ENCODE measurements at places on chromosomes 5 and 9.

- DNase-seq: no peak
Measured at GRCh38 chr5:168046163-168046562, 245.3 kb upstream of the WWC1 start.

DNA sequence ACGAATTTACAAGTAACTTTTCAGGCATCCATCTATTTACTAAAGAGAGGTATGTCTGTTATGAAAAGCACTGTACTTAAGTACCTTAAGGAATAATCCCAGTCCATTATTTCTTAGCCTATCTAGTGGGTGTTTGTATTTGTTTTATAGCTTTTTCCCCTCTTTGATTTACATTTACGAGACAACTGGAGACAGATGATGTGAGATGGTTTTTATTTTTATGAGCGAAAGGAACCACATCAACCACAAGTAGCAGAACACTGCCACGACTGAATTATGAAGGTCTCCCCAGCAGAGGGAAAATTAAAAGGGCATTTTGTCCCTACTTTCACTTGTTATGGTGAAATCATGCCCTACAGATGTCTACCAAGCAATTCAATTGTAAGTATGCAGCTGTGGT lies 357.8 kb downstream of the NFIB start:
- peak; percentile 13 for DNase-seq

GRCh38 chr5:179882338-179882737 lies 23.7 kb upstream of the MRNIP start:
- DNase-seq: no peak

DNA sequence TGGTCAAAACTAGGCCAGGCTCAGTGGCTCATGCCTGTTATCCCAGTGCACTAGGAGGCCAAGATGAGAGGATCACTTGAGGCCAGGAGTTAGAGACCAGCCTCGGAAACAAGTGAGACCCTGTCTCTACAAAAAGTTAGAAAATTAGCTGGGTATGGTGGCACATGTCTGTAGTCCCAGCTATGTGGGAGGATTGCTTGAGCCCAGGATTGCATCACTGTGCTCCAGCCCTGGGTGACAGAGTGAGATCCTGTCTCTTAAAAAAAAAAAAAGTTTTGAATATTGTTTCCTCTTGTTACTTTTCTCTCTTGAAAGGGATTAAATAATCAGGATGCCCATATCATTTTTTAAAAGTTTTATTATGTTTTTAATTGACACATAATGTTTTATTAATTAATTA lies 7.6 kb downstream of the ARHGEF37 start:
- no peak for DNase-seq

DNA sequence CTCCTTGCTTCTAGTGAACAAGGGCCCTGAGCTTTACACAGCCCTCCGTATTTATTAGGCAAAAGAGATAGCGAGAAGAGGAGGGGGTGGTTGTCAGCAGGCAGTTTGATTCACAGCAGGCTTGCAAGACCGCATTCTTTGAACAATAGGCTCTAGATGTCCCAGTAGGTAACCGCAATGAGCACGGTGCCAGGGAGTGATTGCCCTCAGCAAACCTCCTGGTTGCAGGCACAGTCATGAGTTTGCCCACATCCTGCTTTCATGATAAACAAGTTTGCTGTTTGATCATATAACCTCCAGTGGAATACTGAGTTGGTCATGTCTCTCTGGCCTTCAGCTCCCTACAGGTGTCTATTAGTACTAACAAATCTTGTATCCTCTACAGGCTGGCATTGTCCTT lies 66.1 kb downstream of the CACNA1B start:
- DNase-seq: no peak

DNA sequence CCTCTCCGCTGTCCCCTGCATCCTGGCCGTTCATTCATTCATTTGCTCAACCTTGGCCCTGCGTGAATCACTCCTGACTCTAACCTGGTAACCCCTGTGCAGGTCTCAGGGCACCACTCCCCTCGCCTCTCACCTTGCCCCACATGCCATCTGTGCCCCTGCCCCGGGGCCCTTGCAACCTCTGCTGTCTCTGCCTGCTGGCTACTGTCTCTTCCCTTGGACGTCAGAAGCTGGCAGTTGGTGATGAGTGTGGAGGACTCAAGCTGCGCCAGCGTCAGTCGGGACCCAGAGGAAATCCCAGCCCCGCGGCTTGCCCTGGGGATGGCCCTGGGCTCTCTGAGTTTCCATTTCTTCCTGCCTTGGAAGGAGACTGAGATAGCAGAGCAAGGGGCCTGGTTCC lies 154.9 kb downstream of the OLFM1 start:
- no peak for DNase-seq

DNA sequence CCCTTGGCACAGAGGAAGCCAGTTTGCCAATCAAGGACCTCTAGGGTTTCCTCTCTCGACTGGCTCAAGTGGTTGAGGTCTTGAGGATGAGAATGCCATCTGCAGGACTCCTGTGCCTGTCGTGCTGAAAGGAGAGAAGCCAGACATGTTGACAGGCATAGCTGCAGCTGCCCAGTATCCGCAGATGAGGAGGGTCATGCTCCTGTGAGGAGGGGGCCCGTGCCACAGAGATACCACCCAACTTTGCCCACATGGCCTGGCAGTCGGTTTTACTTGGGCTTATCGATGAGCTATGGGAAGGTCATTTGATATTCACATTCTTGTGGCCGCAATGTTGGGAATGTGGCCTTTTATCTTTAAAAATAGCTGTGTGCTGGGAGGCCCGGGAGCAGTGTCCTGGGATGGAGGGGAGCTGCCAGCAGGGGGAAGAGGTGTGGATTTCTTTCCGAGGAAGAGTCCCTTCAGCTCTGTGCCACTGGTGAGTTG lies 17.4 kb downstream of the FRMPD1 start:
- peak; percentile 14 for DNase-seq

GRCh38 chr5:116970318-116970717 lies 395.7 kb upstream of the SEMA6A start:
- peak; percentile 15 for DNase-seq

DNA sequence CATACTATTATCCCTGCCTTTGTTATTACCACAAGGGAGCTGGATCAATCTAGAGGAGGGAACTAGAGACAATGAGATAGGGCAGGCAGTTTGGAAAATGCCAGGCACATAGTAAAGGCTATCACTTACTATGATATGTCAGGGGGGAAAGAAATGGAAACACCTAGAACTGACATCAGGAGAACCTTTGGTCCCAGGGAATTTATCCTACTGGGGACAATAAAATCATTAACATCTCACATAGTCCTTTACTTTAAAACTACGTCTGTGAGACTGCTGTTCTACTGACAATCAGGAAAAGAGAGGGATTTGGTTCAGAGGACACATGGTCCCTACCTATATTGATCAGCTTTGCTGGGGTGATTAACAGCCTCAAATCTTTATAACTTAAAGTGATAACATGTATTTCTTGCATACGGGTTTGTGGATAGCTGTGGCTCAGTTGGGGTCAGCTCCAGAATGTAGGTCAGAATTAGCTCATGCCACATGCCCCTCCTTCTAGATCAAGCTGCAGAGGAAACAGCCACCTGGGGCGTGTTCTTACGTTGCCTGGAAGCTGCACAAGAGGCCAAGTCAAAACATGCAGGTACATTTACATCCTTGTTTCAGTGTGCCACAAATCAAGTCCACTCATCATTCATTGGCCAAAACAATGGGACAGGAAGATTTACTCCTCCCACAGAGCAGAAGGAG lies 43.9 kb upstream of the ALDOB start:
- no peak for DNase-seq

DNA sequence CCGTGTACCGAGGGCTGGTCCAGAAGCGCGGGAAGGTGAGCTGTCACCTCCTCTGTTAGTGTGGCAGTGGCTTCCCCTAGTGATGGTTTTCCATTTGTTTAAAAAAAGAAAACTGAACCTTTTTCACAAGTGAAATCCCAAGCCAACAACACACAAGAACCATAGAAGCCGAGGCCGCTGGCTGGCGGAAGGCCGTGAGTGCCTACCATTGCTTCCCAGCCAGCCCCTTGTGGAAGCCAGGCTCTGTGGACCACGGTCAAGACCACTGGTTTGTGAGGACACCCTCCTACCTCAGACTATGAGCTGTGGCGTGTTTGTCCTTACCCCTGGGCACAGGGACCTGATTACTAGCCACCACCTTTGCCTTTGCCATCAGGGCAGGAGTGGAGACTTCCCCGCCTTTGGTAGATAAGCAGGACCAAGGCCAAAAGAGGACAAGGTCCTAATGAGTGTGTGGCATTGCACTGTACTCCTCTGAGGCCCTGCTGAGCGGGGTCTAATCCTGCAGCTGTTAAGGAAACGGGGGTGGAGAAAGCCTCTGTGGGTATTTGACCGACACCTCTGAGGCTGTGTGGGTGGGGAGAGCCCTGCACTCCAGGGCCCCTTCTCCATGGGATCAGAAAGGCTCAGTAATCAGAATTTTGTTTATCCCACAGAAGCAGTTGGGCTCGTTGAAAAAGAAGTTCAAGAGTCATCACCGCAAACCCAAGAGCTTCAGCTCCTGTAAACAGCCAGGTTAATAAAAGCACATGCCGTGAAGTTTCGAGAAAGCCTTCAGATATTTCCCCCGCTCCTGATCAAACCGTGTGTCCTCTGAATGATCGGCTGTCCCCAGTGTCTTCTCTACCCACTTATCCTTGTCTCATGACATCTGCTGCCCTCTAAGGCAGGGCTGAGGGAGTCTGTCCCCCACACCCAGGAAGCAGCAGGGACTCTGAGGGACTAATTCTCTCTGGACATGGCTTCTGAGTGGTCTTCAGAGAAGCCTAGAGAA lies 4.3 kb downstream of the SURF2 start:
- no peak for DNase-seq

- peak; percentile 3 for DNase-seq
Measured at GRCh38 chr5:116137544-116138378, 52.9 kb downstream of the COMMD10 start.

GRCh38 chr5:2378108-2378507 lies 373.4 kb downstream of the IRX2 start:
- DNase-seq: no peak

DNA sequence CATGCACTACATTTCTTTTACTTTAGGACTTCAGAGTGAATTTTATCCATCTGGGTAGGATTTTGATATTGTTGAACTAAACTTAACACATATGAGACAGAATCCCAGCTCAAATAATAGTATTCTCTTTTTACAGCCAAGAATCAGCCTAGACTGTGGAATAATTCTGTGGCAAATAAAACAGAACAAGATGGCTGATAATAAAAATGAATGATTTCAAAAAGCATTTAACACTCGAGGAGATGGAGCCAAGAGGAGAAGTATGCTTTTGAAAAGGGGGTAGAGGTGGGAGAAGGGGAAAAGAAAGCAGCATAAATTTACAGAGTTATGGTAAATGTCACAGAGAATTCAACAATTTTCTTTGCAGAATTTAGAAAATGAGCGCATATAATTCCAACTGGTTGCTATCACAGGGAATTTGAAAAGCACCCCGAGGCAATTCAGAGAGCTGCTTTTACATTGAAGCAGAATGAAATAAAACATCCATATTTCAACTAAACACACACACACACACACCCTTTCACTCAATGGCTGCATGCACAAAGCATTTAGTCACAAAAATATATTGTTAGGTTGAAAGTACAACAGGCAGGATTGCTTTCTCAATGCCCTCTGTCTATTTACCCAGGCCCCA lies 60.2 kb upstream of the DMAC1 start:
- DNase-seq: no peak

GRCh38 chr9:38309324-38310195 lies 82.9 kb upstream of the ALDH1B1 start:
- DNase-seq: no peak

DNA sequence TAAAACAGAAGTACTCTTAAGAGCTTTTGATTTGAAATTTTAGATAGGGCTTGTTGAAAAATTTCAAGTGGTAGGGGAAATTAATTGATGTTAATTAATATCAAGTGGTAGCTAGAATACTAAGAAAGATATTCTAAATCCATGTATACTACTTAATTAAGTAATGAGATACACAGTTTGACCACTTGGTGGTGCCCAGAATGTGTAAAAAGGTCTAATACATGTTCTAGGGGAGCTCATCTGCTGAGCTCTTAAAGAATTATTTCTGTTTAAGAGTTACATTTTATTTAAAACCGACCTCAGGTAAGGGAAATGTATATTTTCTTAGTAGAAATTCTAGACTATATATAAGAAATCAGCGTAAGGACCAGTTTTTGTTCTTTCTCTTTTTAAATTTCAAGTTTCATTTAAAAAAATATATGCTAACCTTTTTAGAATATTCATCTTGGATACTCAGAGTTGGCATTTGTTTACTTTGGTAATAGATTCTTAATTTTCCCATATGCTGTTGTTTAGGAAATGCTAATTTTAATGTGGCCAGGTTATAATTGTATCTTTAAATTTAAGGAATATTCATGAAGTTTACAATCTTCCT lies 61.5 kb downstream of the LNPEP start:
- DNase-seq: no peak

DNA sequence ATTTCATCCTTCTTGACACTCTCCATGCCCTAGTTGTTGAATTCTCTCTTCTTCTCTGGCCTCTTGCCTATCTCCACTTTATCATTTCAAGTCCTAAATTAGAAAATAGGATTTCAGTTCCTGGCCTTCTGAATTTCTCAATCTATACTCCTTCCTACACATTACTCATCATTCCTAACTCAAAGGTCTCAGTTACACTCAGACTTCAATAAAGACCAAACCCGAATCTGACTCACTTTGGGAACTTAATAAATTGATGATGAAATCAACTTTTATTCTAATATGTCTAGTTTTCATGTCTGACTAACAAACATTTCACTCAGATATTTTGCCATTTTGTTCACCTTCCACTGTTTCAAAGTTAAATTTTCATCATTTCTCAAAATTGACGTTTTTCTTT lies 113.6 kb upstream of the TSLP start:
- no peak for DNase-seq

- DNase-seq: no peak
Measured at GRCh38 chr5:140383300-140383699, 18.3 kb upstream of the ANKHD1 start.

DNA sequence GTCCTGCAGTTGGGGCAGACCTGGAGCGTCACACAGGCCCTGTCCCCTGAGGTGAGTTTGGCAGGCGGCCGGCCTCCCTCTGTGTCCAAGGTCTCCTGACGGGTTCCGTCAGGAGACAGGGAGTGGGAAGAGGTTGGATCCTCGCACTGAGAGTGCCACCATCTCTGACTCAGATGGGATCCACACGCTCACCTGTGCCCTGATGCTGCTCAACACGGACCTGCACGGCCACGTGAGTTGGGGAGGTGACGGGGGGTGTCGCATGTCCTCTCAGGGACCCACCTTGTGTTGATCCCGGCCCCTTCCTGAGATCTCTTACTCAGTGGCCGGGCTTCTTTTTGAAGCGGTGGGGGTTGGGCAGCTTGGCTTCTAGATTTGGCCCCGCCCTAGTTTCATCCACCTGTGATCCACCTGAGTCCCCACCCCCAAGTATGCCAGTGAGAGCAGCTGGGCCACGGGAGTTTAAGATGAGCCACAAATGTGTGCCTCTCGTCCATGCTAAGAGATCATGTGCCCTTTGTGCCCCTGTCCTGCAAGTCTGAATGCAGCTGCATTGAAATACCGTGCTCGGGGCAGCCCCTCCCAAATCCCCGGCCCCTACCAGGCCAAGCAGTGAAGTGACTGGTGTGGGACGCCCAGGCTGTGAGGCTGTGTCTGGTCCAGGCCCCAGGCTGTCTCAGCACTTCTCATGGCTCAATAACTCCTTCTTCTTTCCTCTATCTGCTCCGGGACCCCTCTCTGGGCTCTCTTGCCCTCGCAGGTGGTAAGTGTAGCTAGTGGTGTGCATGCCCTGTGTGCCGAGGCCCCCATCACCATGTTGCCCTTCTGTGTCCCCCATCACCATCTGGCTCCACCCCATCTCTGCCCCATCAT lies 27.2 kb downstream of the PSD2 start:
- DNase-seq: no peak

Measured in NCI-H187 (cell line).